CD4-positive, alpha-beta T cell treated with Interleukin-1 beta for 1 hour (primary cell): ENCODE measurements at places on chromosomes 2 and 18.
A peak's percentile ranks its signal among the peaks of the same experiment; 100 is the strongest.

GRCh38 chr2:98685930-98686887 is 44.7 kb downstream of the MGAT4A start:
- DNase-seq = no peak

- DNase-seq = no peak
These were observed 29.8 kb upstream of the ACTG2 start for GRCh38 chr2:73862987-73863386.

GRCh38 chr2:641164-641871 is 35.9 kb downstream of the TMEM18 start:
- no peak for DNase-seq

DNA sequence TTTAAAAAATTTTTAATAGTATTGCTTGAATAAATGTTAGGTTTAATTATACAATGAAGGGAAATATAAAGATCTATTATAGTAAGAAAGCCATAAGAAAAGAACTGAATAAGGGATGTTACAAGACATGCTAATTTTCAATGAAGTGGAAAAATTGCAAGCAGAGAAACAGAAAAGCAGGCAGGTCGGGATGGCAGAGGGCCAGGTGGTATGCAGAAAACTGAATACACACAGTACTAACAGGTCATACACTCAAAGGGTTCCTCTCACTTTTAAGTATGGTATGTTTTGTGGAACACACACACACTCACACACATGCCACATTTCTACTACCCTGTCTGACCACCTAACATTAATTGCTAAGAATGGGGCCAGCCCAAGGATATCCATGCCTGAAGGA is 76.7 kb upstream of the DTNA start:
- no peak for DNase-seq

DNA sequence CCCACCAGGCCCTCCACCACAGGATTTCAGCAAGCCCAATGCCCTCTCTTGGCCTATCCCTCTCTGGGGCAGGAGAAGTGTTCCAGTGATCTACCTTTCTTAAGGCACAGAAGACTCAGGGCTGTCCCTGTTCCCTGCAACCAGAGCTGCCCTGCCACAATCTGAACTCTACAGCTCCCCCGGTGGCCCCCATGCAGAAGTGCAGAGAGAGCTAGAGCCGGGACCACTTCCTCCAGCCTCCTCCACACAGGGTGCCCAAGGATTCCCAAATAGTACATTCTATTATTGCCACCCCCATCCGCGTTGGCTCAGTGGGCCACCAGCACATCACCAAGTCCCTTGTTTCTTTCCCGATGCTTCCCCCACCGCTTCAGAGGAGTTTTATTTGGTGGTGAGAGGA is 114.8 kb upstream of the PTPRM start:
- DNase-seq = no peak

GRCh38 chr2:234957834-234958135 is 6.0 kb downstream of the SH3BP4 start:
- DNase-seq = no peak

- no peak for DNase-seq
These were observed 228.7 kb downstream of the PIK3C3 start for GRCh38 chr18:42183746-42184145.

GRCh38 chr2:37323176-37323780 is 1.4 kb downstream of the PRKD3 start:
- no peak for DNase-seq

DNA sequence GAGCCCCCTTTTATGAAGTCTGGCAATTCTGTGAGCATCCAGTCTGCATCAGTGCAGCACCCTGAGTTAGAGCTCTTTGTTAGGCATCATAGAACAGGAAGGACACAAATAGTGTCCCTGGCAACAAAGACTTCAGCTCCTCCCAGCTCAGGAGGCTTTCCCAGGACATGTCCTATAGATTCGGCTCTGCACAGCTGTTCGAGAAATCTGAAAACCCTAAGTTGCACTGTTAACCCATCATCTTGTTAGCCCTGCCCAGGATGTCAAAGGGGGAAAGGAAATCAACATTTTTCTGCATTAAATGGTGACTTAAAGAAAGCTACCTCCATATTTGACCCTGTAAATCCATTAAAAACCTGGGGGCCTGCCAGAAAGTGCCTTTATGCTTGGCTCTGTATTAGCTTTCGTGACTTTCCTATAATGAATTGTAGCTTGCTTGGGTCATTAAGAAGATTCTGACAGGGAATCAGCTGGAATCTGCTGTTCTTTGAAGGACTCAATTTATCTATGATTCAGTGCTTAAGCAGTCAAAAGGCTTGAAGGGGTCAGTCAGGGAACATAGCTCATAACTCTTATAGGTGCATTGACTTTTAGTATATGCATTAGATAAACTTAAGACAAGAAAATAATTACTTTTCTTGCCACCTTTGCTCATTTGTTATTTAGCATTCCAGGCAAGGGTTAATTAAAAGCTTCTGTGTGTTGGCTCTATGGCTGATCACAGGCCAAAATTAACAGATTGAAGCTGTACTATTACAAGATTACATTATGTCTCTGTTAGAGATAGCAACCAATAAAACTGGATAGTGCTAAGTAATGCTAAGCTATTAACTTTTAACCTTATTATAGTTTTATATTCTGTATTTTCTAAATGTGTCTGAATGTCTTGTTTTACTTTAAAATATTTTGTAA is 20.6 kb downstream of the ERMN start:
- DNase-seq = no peak

GRCh38 chr18:34220081-34220815 is 4.5 kb downstream of the NOL4 start:
- no peak for DNase-seq

DNA sequence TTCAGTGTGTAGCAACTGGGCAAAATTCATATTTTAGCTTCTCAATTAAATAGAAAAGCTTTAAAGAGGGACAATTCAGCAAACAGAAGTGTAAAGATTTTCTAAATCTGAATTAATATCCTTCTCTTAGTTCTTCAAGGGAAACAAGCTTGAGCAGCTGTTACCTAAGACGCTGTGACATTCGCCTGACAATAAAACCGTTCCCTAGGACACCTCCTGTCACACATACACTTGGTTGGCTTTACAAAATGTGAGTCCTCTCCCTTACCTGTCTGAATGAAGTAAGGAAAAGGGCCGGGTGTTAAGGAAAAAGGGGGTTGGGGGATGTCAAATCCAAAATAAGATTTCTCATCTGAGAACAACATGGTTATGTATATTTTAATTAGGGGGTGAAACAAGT is 2.1 kb downstream of the SERTAD2 start:
- DNase-seq = no peak

DNA sequence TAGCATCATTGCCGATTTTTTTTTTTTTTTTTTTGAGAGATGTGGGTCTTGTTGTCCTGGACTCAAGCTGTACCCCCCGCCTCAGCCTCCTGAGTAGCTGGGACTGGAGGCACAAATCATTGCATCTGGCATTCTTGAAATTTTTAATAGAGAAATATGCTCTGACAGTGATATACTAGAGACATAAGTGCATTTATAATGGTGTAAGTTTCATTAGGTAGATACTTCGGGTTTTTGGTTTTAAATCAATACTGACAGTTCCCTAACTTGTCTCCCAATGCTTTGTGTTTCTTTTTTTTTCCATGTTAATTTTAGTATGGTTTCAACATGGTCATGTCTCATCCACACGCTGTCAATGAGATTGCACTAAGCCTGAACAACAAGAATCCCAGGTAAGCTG is 138.7 kb downstream of the PRPF40A start:
- no peak for DNase-seq

DNA sequence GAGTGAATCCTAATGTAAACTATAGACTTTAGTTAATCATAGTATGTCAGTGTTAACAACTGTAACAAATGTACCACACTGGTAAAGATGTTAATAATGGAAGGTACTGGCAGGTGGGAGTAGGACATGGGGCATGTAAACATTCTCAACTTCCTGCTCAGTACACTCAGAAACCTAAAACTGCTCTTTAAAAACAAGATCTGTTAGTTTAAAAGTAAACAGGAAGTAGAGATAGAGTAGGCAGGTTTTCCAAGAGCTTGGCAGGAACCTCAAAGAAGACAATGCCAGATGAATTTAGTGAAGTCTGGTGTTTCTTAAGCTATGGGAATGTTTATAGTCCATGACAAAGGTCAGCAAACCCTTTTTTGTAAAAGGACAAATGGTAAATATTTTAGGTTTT is 46.6 kb downstream of the CCDC138 start:
- DNase-seq = no peak

DNA sequence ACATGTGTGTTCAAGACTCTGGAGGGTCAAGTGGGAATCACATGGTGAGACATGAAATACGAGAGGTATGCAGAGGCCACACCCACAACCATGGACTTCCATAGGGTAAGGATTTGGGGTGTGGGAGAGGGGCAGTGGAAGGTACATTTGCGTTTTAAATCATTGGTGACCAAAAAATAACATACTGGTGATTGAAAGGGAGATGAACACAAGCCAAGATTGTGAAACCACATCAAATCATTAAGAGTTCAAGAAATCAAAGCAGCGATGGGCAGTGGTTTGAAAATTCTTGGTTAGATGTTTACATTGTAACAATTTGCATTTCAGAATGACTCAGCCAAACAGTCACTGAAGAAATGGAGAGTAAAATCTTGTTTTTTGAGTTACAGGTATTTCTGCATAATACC is 1.9 kb upstream of the CABYR start:
- no peak for DNase-seq

DNA sequence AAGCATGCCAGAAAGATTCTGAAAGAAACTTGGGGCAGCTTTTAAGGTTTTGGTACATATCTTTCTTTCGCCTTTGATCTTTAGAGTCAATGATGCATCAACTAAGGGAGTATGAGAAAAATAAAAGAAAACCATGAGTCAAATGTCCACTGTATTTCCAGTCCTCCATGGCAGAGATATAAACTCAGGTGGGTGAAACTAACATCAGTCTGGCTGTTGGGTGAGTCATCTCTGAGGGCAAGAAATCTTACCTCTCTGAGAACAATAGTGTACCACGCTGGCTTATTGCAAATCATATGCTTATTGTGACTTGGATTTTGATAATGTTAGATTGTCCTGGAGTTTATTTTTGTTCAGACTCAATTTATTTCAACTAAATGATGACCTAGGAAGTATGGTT is 521.0 kb downstream of the PLCL1 start:
- DNase-seq = no peak

DNA sequence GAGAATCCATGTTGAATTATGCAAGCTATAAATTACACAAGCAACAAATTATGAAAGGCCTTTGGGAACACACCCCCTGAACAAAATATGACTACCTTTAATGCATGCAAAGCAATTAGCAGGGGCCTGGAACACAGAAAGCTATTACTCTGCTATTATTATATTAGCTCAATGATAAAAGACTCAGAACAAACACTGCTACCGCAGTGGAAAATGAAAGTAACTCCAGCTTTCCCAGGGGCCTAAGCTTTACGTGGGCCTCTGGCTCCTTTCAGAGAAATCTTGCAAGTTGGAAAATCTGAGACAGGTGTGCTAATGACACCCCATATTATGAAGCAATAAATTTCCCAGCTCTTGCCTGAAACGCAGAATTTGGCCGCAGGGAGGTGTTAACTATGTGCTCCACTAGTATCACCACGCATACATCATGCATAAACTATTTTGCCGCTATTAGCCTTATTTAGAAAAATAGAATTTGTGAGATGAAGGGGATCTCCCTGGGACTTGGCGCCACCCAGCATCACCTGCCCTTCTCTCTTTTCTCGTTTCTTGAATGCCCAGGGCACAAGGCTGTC is 321.6 kb upstream of the LYPD1 start:
- DNase-seq = no peak

DNA sequence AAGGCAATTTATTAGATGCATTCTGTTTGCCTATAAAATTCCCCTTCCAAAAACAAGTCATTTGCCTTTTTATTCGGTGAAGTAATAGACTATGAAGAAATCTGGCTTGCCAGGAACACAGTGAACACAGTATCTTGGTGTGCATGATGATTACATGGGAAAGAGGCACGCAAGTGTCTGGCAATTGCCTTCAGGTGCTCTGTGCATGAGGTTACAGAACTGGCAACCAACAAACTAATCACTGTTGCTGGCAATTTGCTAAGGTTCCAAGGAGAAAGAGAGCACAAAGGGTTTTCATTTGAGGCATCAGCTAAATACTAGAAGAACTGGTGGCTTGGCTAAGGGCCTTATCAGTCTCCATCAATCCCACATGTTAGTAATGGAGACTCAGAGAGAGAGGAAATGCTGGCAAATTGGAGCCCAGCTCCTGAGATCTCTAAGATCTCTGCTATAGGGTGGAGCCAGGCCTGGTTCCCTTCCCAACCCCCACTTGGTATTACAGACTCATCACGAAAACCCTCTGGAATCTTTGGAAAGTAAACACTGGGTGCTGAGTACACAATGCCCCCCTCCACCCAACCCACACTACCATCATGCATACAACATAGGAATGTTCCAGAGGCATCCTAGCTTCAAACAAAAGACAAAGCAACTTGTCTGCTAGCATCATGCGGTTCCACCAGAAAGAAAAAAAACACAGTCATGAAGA is 10.4 kb downstream of the RNF152 start:
- no peak for DNase-seq

DNA sequence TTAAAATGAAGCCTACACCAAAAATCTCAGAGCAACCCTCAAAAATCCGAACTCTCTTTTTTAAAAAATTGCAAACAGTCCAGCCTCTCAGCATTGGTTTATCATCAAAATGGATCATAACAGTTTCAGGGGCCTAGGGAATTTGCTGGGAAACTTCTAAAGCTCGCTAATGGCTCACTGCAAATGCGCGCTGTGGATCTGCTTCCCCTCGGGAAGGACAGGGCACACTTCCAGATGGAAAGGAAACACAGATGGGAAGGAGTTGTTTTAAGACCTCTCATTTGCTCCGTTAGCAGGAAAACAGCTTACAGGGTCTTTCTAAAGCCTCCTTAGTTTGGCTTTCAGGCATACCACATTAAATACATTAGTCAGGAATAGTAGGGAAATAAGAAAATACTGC is 27.2 kb downstream of the FECH start:
- no peak for DNase-seq

- DNase-seq = peak; percentile 44
These were observed at the start of gene PTPRM for GRCh38 chr18:7566567-7567473. Gene PTPRM, plus strand, starts transcription at chr18:7567316. Its CDS starts 503 bp downstream, at chr18:7567819.

- DNase-seq = no peak
These were observed 15.7 kb downstream of the CREG2 start for GRCh38 chr2:101371636-101372035.
